ENCODE measurements at places on chromosomes 1 and 21.

- DNase-seq, result no peak
Observed at GRCh38 chr1:200642481-200642880, 21.9 kb upstream of the KIF14 start.

- no peak for DNase-seq
Observed at GRCh38 chr1:150955280-150955679, 19.4 kb downstream of the CERS2 start.

DNA sequence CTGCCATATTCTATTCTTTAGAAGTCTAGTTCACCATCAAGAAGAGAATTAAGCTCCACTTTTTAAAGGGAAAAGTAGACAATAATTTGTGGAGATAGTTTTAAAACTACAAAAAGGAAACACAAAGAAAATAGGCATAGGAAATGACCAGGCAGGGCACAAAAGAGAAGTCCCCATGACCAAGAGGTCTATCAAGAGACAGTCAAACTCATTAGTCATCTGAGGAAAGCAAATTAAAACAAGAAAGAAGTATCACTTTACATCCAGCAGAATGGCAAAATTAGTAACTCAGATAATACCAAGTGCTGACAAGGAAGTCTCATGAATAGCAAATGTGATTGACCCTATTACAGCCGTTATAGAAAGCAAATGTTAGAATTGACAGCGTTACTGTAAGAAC is 243.7 kb upstream of the SNX7 start:
- DNase-seq, result no peak

DNA sequence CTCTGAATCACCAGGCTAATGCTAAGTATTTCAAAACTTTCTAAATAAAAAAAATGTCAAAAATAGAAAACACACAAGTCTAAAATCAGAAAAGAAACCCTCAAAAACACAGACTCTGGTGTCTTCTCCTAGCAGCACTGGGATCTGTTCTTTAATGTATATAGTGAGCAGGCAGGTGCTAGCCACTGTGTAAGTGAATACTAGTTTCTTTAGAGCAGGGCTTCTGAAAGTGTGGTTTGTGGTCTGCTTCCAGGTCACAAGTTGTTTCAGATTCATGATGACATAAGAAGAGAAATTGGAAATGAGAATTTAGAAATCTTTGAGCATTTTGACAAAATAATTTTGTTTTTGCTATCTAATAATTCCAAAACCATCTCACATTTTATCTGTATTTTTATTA is 763.1 kb downstream of the USP25 start:
- no peak for DNase-seq

- no peak for DNase-seq
Observed at GRCh38 chr1:48198970-48199369, 23.5 kb upstream of the SLC5A9 start.

GRCh38 chr1:220370041-220370700 is 97.9 kb upstream of the RAB3GAP2 start:
- DNase-seq, result no peak

DNA sequence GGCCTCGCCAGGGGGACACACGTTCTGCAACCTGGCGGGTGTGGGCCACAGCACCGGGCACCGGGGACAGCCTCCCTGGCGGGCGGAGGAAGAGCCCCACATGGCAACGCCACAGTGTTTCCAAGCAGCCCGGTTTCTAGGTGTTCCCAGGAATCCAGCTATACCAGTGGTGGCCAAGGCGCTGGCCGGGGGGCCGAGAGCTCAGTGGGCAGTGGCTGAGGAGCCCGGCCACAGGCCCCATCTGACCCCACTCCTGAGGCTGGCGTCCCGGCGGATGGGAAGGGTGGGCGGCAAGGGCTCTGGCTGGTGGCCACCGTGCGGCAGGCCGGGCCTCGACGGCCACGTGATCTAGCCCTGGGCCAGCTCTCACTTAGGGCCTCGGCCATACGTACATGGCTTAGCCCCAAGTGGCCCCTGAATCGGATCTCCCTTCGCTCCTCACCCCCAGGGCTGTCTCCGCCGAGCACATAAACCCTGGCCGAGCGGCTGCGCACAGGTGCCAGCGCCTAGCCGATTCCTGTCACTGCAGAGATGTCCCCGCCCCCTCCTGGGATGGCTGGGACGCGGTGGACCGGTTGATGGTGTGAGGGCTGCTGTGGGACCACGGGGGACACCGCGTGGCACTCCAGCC is 68.7 kb downstream of the MORN1 start:
- no peak for DNase-seq

DNA sequence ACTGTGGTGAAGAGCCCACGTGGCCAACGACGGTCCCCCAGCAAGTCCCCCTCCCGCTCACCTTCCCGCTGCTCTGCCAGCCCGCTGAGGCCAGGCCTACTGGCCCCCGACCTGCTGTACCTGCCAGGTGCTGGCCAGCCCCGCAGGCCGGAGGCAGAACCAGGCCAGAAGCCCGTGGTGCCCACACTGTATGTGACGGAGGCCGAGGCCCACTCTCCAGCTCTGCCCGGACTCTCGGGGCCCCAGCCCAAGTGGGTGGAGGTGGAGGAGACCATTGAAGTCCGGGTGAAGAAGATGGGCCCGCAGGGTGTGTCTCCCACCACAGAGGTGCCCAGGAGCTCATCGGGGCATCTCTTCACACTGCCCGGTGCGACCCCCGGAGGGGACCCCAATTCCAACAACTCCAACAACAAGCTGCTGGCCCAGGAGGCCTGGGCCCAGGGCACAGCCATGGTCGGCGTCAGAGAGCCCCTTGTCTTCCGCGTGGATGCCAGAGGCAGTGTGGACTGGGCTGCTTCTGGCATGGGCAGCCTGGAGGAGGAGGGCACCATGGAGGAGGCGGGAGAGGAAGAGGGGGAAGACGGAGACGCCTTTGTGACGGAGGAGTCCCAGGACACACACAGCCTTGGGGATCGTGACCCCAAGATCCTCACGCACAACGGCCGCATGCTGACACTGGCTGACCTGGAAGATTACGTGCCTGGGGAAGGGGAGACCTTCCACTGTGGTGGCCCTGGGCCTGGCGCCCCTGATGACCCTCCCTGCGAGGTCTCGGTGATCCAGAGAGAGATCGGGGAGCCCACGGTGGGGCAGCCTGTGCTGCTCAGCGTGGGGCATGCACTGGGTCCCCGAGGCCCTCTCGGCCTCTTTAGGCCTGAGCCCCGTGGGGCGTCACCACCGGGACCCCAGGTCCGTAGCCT is 46.8 kb downstream of the TRIM11 start:
- no peak for DNase-seq

DNA sequence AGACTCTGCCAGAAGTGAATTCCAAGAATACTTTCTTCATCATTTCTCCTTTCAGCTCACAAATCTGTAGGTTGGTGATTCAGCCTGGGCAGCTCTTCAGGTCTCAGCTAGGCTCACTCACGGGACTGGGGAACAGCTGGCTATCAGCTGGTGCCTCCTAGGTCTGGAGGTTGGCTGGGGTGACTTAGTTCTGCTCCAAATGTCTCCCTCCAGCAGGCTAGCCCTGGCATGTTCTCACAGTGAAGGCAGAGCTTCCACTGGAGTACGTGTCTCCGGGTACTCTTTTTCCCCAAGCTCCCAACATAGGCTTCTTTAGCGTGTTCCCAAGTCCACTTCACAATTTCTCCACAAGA is 12.5 kb upstream of the VAMP4 start:
- no peak for DNase-seq

DNA sequence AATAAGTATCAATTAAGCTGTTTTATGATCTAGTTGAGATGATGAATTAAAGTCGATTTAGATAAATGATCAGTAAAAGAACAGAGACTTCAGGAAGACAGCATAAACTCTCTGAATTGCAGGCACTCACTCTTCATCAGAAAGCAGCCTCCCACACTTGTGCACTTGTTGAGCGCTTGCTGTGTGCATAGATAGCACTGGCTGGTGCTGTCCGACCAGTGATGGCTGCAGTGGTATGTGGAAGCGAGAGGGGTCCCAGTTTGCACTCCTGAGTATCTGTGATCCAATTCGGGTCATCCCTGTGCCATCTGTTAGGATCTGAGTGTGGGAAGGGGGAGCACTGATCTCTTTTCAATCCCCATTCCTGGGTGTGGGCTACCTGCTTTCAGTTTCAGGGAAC is 137.8 kb downstream of the CAMTA1 start:
- no peak for DNase-seq

DNA sequence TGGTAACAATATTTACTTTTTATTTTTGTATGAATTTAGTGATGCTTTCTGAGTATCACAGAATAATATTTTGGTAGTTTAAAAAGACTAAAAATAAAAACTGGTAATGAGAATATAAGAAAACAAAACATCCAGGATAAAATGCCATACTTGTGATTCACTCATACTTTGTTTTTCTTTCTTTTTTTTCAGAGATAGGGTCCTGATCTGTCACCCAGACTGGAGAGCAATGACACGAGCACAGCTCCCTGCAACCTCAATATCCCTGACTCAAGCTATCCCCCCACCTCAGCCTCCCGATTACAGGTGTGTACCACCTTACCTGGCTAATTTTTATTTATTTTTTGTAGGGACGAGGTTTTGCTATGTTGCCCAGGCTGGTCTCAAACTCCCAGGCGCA is 64.2 kb upstream of the ADAM30 start:
- DNase-seq, result no peak

DNA sequence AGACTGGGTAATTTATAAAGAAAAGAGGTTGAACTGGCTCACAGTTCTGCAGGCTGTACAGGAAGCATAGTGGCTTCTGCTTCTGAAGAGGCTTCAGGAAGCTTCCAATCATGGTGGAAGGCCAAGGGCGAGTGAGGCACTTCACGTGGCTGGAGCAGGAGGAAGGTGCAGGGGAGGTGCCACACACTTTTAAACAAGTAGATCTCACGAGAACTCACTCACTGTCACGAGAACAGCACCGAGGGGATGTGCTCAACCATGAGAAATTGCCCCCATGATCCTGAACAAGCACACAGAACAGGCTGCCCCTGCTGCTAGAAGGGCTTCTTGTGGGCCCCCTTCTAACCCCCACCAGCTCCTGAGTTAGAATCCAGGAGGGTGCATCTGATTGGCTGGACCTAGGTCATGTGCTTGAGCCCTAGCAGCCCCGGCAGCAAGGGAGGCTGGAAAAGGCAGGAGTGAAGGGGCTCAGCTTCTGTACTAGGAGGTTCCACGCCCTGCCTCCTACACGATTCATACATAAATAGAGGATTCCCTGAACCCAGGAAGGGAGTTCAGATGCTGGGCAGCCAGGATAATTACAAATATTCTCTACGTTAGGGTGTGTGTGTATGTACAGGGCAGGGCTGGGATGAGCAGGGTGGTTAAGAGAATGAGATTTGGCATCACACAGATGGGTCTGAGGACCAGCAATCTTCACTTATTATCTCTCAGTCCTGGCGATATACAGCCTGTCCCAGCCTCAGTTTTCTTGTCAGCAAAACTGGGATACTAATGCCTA is 72.8 kb upstream of the ATP5PO start:
- no peak for DNase-seq

DNA sequence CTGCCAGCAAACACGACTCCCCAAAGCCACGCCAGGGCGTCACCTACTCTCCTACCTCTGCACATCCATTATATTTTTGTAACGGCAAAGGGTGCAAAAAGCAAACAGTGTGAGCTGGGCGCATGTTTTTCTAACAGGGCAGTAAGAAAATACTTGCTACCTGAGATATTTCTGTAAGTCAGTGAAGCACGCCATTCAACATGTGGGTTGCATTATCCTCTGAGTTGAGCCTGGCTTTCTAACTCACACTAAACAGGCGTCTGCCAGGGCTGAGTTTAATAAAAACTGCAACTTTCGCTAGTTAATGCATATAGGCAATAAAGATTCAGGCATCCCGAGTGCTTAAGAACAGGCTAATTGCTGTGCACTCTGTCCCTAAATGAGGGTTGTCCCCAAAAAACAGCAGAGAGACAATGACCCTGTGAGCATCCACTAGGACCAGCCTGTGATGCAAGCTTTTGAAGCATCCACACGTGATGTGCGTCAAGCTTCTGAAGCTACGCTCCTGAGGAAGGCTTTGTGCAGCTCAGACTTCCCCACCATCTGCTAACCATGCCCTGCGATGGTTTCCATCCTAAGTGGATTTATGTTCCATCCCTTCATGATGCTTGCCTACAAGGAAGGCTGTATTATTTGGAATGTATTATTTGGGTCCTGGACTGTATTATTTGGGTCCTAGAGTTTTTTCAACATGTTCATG is 70.0 kb upstream of the SIM2 start:
- DNase-seq, result no peak

- no peak for DNase-seq
Observed at GRCh38 chr1:97726386-97726785, 194.4 kb downstream of the DPYD start.

GRCh38 chr1:164668491-164669400 is 109.8 kb downstream of the PBX1 start:
- DNase-seq, result no peak

- no peak for DNase-seq
Observed at GRCh38 chr1:36456391-36456928, 6.2 kb upstream of the OSCP1 start.

DNA sequence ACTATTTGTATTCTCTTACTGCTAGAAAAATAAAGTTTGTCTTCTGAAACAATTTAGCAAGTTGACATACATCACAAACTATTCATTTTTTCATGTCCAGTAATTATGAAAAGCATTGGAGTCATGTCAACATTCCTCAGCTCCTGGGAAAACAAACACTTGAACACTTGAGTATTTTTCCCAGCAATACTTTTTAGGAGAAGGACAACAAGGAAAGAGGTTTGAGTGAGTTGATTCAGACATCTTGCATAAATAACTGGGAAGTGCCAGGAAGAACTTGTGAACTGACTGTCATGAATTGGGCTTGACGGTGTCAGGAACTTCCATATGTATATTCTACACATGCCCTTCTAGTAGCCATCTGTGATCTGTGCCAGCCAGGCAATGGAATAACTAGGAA is 195.6 kb downstream of the HMCN1 start:
- no peak for DNase-seq

GRCh38 chr1:36534711-36535412 is 52.1 kb upstream of the CSF3R start:
- no peak for DNase-seq

DNA sequence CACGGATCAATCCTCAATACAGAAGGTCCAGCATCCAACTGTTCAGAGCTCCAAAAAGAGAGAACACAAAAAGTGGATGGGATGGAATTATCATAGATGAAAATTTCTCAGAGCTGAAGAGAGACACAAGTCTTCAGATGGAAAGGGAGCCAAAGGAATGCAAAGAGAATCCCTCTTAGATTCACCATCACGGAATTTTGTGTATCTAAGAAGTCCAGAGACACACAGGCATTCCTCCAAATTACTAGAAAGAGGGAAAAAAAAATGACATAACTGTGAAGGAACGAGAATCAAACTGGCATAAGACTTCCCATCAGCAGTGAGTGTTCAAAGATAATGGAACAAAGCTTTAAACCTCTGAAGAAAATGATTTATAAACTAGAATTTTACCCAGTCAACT is 101.2 kb downstream of the ZSCAN20 start:
- DNase-seq, result no peak

DNA sequence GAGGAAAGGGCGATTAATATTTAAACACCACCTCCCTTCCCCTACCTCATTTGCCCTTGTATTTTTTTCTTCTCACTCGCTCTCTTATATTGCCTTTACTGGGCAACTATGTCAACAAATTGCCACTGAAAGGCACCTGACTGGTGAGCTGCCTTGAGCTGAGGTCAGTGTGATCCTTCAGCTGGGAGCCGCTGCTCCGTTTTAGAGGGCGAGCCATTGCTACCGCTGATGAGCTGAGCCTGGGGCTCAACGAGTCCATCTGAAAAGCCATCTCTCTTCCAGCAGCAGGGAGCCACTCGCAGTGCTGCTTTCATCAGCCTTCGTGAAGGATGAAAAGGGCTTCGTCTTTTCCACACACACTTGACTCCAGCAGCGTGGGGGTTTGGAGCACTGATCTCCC is 108.0 kb upstream of the KIF26B start:
- DNase-seq, result no peak

Data from stimulated activated CD4-positive, alpha-beta T cell treated with anti-CD3 and anti-CD28 coated beads, Interleukin-4, amount 100 ng/mL, for 4 hours (primary cell).